Liver (tissue), 10 donors: ENCODE measurements at places on chromosomes 16 and 17. TPM values are rescaled to one million over a fixed set of nuclear protein-coding genes. Genes with fewer than 3 reads are reported as not detected.
A peak's percentile ranks its signal among the peaks of the same experiment; 100 is the strongest.

Gene CACNG5
- polyA plus RNA-seq: not detected

Gene IGSF6
- 2.6 TPM for polyA plus RNA-seq

Gene ROGDI
- 16.1 TPM for polyA plus RNA-seq

Gene SLC2A4
- polyA plus RNA-seq: 1.9 TPM

Gene TBC1D3E
- polyA plus RNA-seq: not detected

Gene MYH2
- not detected for polyA plus RNA-seq

Gene CA7
- not detected for polyA plus RNA-seq

Gene HOXB6
- polyA plus RNA-seq: 1.1 TPM

Gene TMEM88
- polyA plus RNA-seq: 4.6 TPM

Gene FAM171A2
- polyA plus RNA-seq: 0.18 TPM

Gene PPY
- polyA plus RNA-seq: not detected

Gene CDH8
- not detected for polyA plus RNA-seq

- DNase-seq: no peak
These were observed 100.5 kb downstream of the CYB561 start for GRCh38 chr17:63345611-63346010.

GRCh38 chr16:79627092-79627491 is 26.6 kb upstream of the MAF start:
- no peak for DNase-seq

DNA sequence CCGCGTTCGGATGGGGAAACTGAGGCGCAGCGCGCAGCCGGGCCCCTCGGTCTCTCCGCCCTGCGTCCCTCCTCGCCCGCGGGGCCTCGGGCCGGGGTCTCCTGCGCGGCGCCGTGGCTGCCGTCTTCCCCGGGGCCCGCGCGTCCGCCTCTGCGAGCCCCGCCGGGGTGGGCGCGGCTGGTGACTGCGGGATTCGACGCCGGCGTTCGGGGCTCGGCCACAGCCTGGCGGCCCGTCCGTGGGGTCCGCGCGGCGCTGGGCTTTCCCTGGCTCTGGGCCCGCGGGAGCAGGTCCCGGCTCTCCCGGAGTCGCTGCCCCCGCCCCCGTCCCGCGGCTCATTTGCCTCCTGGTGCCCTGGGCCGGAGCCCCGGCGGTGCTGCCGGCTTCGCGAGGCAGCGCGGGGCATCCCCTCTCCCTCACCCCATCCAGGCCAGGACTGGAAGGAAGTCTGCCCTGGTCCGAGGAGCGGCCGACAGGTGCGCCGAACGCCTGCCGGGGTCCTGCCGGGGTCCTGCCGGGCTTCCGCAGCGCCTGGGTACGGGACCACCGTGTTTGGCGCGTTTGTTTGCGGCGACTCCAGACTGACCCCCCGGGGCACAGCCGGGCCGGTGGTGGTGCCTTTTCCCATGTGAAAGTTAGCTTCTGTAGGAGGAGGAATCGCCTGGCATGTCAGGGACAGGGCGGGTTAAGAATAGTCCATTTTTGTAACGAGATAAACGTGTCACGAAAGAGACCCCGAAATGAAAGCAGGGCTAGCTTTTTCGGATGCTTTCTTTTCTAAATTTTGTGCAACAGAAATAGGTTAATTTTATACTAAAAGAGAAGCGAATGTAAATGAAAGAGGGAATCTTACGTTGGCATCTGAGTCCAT is 671 bp downstream of the CHMP6 start:
- no peak for DNase-seq

- DNase-seq: no peak
These were observed 7.9 kb downstream of the SNAI3 start for GRCh38 chr16:88678224-88678979.

- no peak for DNase-seq
These were observed 7.9 kb upstream of the MFSD6L start for GRCh38 chr17:8806926-8807550.

DNA sequence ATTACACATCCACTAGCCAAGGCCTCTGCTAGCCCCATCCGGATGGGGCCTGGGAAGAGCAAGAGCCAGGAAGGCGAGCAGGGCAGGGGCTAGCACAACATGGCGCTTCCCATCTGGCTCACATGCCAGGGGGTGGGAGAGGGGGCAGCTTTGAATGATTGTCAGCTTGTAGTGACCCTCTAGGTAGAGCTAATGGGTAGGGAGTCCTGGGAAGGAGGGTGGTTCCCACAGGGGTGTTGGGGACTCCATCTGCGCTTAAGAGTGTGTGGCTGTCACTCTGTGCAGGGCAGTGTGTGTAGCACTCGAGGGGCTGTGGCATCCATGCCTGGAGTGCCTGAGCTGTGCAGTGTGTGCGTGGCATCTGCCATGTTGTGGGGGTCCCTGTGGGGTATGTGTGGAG is 24.5 kb downstream of the ARHGAP23 start:
- no peak for DNase-seq

DNA sequence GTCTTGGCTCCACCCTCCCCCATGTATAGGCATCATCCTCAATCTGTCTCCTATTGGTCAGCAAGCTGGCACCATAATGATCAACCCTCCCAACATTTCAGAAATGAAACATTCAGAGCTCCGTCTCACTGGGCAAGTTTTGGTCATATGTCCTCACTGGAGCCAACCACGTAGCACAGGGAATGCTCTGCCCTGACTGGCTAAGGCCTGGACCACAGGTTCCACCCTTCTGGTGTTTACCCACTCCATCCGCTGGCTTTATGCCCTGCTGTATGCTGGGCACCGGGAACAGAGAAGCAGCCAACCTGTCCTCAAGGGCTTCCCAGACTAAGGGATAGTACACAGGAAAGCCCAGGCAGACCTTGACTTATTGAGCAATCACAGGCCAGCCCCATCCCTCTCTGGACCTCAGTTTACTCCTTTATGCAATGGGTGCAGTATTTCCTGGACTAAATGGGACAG is 20.5 kb downstream of the MYO15A start:
- DNase-seq: no peak

DNA sequence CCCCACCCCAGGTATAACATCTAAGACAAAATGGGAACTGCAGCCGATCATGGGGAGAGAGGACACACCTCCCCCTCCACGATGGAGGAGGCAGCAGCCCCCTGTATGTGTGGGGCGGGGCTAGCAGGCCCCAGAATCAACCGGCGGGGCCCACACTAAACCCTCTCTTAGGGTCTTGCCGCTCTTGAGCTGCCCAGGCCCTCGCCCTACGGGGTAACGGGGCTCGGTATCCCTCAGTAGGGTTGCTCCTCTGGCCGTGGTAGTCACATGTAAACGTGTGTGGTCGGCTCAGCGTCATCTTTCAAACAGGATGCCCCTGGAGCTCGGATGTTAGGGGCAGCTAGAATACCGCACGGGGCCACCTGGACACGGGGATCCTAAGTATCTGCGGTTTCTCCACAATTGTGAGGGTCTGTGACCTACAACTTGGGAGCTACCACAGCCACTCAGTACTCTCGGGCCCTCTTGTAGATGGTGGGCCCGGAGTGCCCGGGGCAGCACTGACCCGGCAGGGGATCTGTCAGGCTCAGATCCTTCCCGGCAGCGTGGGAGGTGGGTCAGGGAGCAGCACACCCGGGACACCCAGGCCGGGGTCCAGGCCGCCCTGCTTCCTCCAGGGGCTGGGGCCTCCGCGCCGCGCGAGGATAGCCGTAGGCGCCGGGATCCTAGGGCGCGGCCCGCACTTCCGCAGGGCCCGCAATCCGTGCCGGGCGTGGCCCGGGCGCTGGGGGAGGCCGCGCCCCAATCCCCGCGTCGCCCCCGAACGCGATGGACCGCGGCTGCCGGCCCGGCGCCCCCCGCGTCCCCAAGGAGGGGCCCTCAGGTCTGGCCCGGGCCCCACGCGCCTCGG is 781 bp downstream of the ARHGDIA start:
- peak; percentile 50 for DNase-seq

- peak; percentile 64 for DNase-seq
These were observed 3.3 kb upstream of the TRARG1 start for GRCh38 chr17:1275962-1276736.

DNA sequence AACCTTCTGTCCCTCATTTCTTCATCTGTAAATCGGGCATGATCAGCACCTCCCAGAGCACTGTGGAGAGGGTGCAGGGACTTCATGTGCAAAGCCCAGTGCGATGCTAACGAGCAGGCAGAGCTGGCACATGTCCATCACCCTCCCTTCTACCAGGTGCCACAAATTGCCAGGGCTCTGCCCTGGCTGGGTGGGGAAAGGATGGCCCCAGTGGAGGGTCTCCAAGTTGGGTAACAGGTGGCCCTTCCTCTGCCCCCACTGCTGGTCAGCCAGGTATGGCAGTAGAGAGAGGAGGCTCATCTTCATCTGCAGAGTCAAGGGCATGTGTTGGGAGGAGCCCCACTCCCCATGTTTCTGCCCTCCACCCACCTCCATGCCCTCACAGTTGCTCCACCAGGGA is 61.5 kb upstream of the CDH5 start:
- no peak for DNase-seq

- DNase-seq: no peak
These were observed 3.6 kb upstream of the ALOX12B start for GRCh38 chr17:8091033-8091687.

DNA sequence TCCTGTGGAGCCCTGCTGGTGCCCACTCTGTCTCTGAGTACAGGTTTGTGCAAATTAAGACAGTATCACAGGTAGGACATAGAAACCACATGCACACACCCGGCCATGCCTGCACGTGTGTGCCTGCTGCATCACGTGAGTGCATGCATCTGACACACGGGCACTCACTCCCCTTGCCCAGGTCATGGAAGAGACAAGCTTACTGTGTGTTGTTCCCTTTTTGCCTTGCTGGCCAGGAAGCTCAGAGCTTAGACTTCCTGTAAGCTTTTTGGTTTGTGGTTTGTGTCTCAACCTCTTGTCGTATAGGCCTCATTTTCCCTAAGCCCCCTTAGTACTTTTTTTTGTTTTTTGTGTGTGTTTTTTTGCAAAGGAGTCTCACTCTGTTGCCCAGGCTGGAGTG is 25.0 kb downstream of the ZNF469 start:
- no peak for DNase-seq

DNA sequence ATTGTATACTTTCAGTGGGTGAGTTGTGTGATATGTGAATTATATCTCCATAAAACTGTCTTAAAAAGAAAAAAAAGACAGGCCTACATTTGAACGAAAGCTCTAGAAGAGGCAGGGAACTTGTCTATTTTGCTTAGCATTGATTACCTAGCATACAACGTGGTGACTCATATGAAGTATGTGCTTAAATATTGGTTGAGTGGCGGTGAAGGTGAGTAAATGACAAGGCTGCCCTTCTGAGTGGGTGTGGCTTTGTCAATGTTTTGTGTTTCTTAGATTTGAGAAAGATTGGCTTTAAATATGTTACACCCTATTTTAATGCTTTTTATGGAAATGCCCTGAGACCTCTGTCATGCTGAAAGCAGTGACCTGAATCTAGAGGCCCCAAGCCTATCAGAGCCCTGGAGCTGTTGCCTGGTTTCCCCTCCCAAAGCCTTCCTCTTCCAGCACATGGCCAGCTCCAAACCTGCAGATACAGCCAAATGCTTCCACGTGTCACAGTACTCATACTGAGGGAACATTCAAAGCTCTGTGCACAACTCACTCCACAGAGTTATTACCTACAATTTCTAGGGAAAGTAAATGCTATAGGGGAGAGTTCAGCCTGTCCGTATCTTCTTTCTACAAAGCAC is 260.0 kb downstream of the PHKB start:
- DNase-seq: no peak

- no peak for DNase-seq
These were observed 11.4 kb upstream of the ITGA3 start for GRCh38 chr17:50044483-50044882.

- DNase-seq: no peak
These were observed 7.5 kb upstream of the ABCC3 start for GRCh38 chr17:50627036-50627781.

- DNase-seq: no peak
These were observed 28.7 kb upstream of the ABCA6 start for GRCh38 chr17:69170377-69170776.

DNA sequence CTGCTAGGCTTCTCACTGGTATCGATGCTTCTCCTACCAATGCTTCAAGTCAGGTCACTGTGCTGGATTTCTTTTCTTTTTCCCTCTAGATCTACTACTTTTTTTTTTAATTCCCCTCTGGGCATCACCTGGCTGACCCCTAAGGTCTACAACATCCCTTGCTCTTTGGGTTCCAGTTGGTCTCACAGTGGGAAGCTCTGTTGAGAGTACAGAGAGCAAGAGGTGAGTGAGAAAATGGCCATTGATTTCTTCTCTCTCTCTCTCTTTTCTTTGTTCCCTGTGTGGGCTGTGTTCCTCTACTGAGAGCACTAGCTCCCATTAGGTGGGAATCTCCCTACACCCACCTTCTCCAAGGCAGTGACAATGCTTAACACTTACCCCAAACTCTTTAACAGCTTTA is 413.4 kb downstream of the KCNJ2 start:
- no peak for DNase-seq

DNA sequence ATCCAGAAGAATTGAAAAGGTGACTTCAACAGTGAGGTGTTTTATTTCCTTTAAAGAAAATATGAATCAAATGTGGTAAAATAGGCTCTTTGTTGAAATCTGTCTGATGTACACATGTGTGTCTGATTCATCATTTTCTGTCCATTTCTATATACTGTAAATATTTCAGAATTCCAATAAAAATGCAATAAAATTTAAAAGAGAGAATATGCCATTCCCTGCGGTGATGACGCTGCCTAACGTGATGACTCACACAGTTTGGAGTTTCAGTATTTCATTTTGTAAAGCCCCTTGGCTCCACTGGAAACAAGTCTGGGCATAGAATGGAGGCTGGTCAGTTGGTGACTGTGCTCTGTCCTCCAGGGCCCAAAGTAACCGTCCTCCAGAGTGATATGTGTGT is 482.5 kb upstream of the CDH5 start:
- no peak for DNase-seq

DNA sequence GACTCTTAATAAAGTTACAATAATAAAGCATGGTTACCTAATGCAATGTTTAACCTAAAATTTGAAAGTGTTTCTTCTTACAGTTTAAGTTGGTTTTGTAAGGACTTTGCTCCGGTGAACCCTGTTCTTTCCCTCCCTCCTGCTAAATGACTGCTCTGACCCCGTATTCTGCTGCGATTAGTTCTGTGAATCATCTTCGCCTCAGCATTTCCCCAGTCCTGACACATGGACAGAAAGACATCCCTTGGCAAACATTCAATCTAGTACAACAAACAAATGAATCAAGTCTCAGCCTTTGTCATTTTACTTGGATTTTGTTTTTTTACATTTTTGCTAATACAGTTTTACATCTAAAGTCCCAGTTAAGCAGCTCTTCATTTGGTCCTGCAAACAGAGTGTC is 15.4 kb downstream of the KCNJ2 start:
- no peak for DNase-seq

- no peak for DNase-seq
These were observed 51.9 kb downstream of the C16orf95 start for GRCh38 chr16:87265261-87265660.

GRCh38 chr16:63776437-63776836 is 1345.4 kb downstream of the CDH11 start:
- DNase-seq: no peak

- DNase-seq: no peak
These were observed 9.4 kb downstream of the MFSD6L start for GRCh38 chr17:8789743-8790142.

DNA sequence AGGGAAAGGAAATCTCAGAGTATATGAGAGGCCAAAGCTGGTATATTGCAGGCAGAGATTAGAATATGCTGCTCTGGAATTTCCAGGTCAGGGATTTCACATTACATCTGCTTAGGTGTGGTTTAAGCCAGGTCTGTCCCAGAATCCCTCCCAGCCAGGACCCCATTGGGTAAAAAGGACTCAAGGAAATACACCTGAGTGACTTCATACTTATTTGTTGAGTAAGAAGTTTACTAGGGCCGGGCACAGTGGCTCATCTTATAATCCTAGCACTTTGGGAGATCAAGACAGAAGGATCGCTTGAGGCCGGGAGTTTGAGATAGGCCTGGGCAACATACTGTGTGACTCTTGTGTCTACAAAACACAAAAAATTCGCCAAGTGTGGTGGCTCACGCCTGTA is 7.2 kb downstream of the PIPOX start:
- DNase-seq: no peak
